Esophagus muscularis mucosa (tissue), 4 donors: ENCODE measurements at places on chromosomes 4 and X. TPM values are rescaled to one million over a fixed set of nuclear protein-coding genes. Genes with fewer than 3 reads are reported as not detected.
A peak's percentile ranks its signal among the peaks of the same experiment; 100 is the strongest.

MAGEA2B gene
- not detected for total RNA-seq

PRDM8 gene
- 24.4 TPM for total RNA-seq

BTC gene
- 54.8 TPM for total RNA-seq

RHOXF2 gene
- total RNA-seq, result not detected

NDUFA1 gene
- total RNA-seq, result 61.1 TPM

GYG2 gene
- total RNA-seq, result 4.6 TPM

ITIH6 gene
- total RNA-seq, result not detected

DEFB131A gene
- not detected for total RNA-seq

- peak overlapping the region; percentile 97 for H3K27ac ChIP-seq
- H3K4me3 ChIP-seq, result peak overlapping the region; percentile 89
- DNase-seq, result peak; percentile 94
- no peaks in the 10 kb centered on the region for H3K27me3 ChIP-seq
- H3K4me1 ChIP-seq, result no peaks in the 10 kb centered on the region
- H3K36me3 ChIP-seq, result no peaks in the 10 kb centered on the region
Observed at GRCh38 chr4:140152013-140152703, 1.8 kb downstream of the MAML3 start.

- H3K27ac ChIP-seq, result no peak overlapping the region
- DNase-seq, result no peak
- no peaks in the 10 kb centered on the region for H3K36me3 ChIP-seq
- H3K27me3 ChIP-seq, result no peaks in the 10 kb centered on the region
- H3K4me3 ChIP-seq, result no peak overlapping the region
Observed at GRCh38 chrX:2859197-2859797, 30.6 kb downstream of the GYG2 start.

- no peaks in the 10 kb centered on the region for H3K27me3 ChIP-seq
- DNase-seq, result no peak
- H3K27ac ChIP-seq, result no peak overlapping the region
- H3K36me3 ChIP-seq, result peaks cover 59% of the 10 kb centered on the region
Observed at GRCh38 chr4:38122060-38122459, 161.9 kb downstream of the PTTG2 start.

GRCh38 chr4:81786063-81786763, 314.5 kb upstream of the RASGEF1B start:
- H3K27ac ChIP-seq, result no peak overlapping the region
- H3K4me1 ChIP-seq, result peaks cover 10% of the 10 kb centered on the region
- no peak overlapping the region for H3K4me3 ChIP-seq
- no peaks in the 10 kb centered on the region for H3K27me3 ChIP-seq
- DNase-seq, result no peak

DNA sequence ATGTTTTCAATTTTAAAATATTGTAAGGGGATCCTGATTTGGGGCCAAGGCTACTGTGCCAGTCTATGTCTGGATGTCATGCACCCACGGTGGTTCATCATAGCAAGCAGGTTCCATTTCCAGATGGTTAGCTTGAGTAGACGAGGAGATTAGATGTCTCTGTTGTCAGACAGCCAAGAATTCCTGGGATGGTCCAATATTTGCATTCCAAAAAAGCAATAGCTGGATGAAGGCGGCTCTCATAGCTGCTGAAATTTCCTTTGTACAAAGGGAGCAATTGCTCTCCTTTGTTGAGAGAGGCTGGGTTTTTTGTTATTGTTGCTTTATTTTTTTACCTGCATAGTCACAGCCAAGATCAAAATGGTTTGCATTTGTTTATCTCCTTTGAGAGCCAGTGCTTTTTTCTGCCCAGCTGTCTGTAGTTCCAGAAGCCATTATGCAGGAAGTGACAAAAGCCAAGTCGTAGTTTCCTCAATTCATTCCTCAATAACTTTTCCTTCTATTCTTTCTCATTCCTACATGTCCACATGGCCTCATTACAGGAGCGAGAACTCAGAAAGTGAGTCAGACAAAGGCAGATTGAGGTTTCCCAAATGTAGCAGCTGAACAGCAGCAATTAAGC, 107.9 kb downstream of the MMRN1 start:
- no peaks in the 10 kb centered on the region for H3K27me3 ChIP-seq
- H3K36me3 ChIP-seq, result no peaks in the 10 kb centered on the region
- no peaks in the 10 kb centered on the region for H3K4me1 ChIP-seq
- H3K27ac ChIP-seq, result no peak overlapping the region
- no peak for DNase-seq
- H3K4me3 ChIP-seq, result no peak overlapping the region

DNA sequence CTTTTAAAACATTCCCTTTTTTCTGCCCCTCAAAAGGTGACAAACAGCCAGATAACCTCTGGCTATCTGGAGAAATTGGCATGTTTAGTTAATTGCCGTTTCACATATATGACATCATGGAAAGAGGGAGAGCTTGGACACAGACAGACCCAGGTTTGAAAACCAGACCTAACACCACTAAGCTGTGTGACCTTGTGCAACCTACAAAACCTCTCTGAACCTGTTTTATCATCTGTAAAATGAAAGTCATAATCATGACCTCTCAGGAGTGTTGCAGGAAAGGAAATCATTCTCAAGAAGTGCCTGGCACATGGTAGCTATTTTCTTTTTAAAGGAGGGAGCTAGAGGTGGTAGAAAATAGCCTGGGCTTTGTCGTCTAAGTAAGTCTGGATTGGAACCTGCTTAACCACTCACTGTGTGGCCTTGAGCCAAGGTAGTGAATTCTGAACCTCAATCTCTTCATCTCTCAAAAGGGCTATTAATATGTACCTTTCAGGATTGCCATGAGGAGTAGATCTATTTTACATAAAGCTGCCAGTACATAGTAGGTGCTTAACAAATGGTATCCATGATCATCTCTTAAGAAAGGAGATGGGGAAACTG, 363.5 kb downstream of the BCOR start:
- no peak overlapping the region for H3K27ac ChIP-seq
- H3K36me3 ChIP-seq, result no peaks in the 10 kb centered on the region
- no peaks in the 10 kb centered on the region for H3K27me3 ChIP-seq
- no peak for DNase-seq
- H3K4me3 ChIP-seq, result no peak overlapping the region

- DNase-seq, result no peak
- H3K4me1 ChIP-seq, result no peaks in the 10 kb centered on the region
- H3K4me3 ChIP-seq, result no peak overlapping the region
- no peaks in the 10 kb centered on the region for H3K27me3 ChIP-seq
- H3K27ac ChIP-seq, result no peak overlapping the region
- H3K36me3 ChIP-seq, result no peaks in the 10 kb centered on the region
Observed at GRCh38 chrX:38811515-38812243, 10.4 kb downstream of the MID1IP1 start.

DNA sequence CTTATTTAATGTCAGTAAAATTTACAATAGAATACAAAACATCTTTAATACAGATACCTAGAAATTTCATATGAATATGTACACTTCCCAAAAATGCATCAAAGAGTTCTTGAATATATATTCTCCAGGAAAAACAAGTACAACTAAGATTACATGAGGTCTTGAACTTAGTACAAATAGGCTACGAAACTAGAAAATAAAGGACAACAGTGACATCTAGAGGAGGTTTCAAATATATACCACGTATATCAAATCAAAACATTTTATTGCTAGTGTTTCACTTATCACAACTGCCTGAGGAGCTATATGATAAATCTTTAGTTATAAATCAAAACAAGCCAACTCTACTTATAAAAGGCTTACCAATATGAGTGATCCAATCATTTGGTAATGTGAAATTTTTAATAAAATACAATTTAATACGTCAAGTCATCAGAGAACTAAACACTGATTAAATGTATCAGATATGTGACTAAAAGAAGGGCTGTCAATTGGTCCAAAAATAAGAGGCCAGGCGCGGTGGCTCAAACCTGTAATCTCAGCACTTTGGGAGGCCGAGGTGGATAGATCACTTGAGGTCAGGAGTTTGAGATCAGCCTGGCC, 36.6 kb downstream of the ANAPC10 start:
- no peak for DNase-seq
- H3K36me3 ChIP-seq, result no peaks in the 10 kb centered on the region
- H3K27me3 ChIP-seq, result no peaks in the 10 kb centered on the region

- H3K4me1 ChIP-seq, result no peaks in the 10 kb centered on the region
- no peak overlapping the region for H3K4me3 ChIP-seq
- DNase-seq, result no peak
Observed at GRCh38 chr4:75011131-75011795, 78.3 kb downstream of the PARM1 start.

GRCh38 chr4:174449944-174450785, 72.1 kb downstream of the HPGD start:
- H3K4me1 ChIP-seq, result peaks cover 46% of the 10 kb centered on the region
- H3K36me3 ChIP-seq, result no peaks in the 10 kb centered on the region
- DNase-seq, result no peak
- H3K4me3 ChIP-seq, result no peak overlapping the region
- peak overlapping the region; percentile 22 for H3K27ac ChIP-seq

GRCh38 chr4:35912174-35912573, 332.1 kb downstream of the ARAP2 start:
- H3K36me3 ChIP-seq, result no peaks in the 10 kb centered on the region
- no peak overlapping the region for H3K4me3 ChIP-seq
- DNase-seq, result no peak
- no peaks in the 10 kb centered on the region for H3K4me1 ChIP-seq
- no peak overlapping the region for H3K27ac ChIP-seq
- no peaks in the 10 kb centered on the region for H3K27me3 ChIP-seq

- H3K27me3 ChIP-seq, result no peaks in the 10 kb centered on the region
- H3K4me1 ChIP-seq, result no peaks in the 10 kb centered on the region
- no peak overlapping the region for H3K27ac ChIP-seq
- no peak overlapping the region for H3K4me3 ChIP-seq
- DNase-seq, result no peak
Observed at GRCh38 chrX:111340054-111340453, 69.8 kb upstream of the CAPN6 start.

DNA sequence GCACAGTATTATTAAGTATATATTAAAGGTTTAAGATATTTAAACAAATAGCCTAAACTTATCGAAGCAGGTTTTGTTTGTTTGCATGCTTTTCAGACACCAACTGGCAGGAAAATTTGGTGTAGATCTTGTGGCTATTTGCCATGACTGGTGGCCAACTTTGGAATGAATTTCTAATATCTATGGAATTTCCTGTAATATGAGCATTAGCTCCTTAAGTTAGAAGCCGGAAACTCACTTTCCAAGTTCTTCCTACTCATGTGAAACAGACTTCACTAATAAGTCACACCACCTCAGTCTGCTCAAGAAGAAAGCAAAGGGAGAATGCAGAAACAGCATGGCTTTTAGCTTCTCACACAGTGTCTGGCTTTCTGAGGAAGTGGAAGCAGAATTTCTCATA, 563.9 kb downstream of the GRXCR1 start:
- H3K4me1 ChIP-seq, result no peaks in the 10 kb centered on the region
- H3K36me3 ChIP-seq, result no peaks in the 10 kb centered on the region
- H3K4me3 ChIP-seq, result no peak overlapping the region
- no peak overlapping the region for H3K27ac ChIP-seq

- DNase-seq, result no peak
- H3K27ac ChIP-seq, result no peak overlapping the region
- no peak overlapping the region for H3K4me3 ChIP-seq
- H3K4me1 ChIP-seq, result no peaks in the 10 kb centered on the region
- H3K27me3 ChIP-seq, result no peaks in the 10 kb centered on the region
- no peaks in the 10 kb centered on the region for H3K36me3 ChIP-seq
Observed at GRCh38 chr4:8710946-8711345, 118.4 kb downstream of the CPZ start.

GRCh38 chrX:41045960-41046567, 39.2 kb upstream of the USP9X start:
- no peak overlapping the region for H3K27ac ChIP-seq
- H3K4me1 ChIP-seq, result no peaks in the 10 kb centered on the region
- no peak overlapping the region for H3K4me3 ChIP-seq
- H3K36me3 ChIP-seq, result no peaks in the 10 kb centered on the region
- no peaks in the 10 kb centered on the region for H3K27me3 ChIP-seq

GRCh38 chr4:79917246-79917645, 155.8 kb downstream of the ANTXR2 start:
- no peak for DNase-seq
- H3K36me3 ChIP-seq, result no peaks in the 10 kb centered on the region
- H3K27me3 ChIP-seq, result no peaks in the 10 kb centered on the region
- peak overlapping the region; percentile 11 for H3K27ac ChIP-seq
- no peak overlapping the region for H3K4me3 ChIP-seq

DNA sequence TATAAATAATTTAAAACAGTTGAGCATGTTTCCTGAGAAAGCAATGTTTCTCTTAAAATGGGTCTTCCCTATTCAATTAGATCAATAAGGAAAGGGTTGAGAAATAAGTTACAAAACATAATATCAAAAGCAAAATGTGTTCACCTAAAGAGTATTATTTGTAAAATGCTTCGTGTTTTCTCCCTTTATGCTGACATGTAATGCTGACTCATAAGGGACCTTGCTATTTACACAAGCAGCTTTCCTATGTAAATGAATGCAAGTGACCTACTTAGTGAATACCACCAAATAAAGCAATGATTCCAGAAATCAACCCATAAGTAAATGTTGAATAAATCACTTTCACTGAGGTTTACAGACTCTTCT, 91.5 kb downstream of the ELOVL6 start:
- no peaks in the 10 kb centered on the region for H3K27me3 ChIP-seq
- H3K4me3 ChIP-seq, result no peak overlapping the region
- H3K4me1 ChIP-seq, result peaks cover 9% of the 10 kb centered on the region
- no peak for DNase-seq
- no peaks in the 10 kb centered on the region for H3K36me3 ChIP-seq

GRCh38 chr4:125735102-125735501, 420.3 kb downstream of the FAT4 start:
- no peak for DNase-seq
- no peak overlapping the region for H3K4me3 ChIP-seq
- no peaks in the 10 kb centered on the region for H3K36me3 ChIP-seq
- H3K27ac ChIP-seq, result no peak overlapping the region

DNA sequence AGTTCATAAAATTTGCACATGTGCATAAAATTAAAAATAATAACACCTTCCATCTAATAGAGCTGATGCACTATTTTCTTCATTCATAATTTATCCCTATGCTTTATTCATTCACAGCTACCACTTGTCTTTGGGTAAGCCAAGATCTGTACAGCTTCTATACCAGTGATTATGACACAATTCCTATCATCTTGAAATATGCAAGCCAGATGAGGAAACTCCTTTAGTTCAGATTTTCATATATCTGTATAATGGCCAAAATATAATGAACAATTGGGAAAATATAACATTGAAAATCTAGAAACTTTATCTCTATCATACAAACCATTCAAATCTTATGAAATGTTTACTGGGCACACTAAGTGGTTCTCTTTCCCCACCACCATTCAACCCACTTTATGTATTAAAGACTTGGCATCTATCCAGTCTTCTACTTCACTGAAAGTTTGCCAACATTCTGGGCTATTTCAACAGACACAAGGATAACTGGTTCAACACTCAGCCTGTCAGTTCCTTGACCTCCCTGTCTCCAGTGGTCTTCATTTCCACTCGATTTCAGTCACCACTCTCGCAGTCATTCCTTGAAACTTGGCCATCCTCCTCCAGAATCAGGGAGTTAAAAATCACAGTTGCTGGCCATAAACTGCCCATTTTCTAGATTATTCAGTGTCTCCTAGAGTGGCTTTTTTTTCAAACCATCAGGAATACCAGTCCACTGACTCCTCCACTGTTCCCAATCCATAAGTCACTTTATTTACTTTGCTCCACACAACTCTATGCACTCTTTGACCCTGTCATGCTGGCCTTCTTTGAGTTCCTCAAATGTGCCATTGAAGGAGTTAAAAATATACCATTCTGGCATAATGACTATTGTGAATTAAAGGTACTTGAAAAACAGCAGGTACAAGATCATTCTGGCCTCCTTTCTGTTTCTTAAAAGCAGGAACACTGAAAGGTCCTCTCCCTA, 85.5 kb downstream of the CAMK2D start:
- H3K4me3 ChIP-seq, result no peak overlapping the region
- DNase-seq, result no peak
- H3K27me3 ChIP-seq, result no peaks in the 10 kb centered on the region
- H3K36me3 ChIP-seq, result no peaks in the 10 kb centered on the region
